ENCODE measurements at places on chromosomes 16 and 17.

GRCh38 chr16:13858873-13859580, 60.9 kb upstream of the ERCC4 start:
- no peak for DNase-seq

GRCh38 chr17:74637265-74637664, 13.7 kb upstream of the CD300E start:
- no peak for DNase-seq

DNA sequence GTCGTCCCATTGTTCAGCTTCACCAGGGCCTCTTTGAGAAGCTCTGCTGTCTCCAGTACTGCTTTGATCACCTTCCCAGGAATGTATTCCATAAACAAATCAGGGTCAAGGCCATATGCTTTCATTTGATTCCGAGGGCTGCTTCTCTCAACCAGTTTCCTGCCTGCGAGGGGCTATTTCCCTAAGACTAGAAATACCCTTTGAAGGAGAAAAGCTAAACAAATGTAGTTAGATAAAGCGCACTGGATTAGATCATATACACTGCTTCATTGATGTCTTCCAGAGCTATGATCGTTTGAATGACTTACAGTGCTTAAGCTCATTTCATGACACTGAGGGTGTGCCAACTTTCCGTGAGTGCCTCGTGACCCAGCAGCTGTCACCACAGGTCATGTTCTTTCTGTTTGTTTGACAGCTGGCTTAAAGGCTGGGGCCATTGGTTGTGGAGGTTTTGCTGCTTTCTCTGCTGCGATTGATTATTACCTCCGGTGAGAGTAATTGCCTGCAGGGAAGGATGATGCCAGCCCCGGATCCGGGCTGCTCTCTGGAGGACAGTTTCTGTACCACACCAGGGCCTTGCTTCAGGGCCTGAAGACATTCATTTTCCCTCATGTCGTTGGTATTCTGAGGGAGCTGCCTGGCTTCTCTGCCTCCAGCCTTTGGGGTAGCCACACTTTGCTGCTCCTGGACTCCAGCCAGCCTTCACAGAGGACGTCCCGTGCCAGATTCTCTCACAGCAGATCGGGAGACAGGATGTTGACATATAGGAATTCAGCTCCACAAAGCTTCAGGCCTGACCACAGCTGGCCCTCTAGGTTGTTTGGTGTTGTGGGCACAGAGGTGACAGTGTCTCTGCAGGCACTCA, 3.9 kb downstream of the TIMM22 start:
- DNase-seq = no peak

DNA sequence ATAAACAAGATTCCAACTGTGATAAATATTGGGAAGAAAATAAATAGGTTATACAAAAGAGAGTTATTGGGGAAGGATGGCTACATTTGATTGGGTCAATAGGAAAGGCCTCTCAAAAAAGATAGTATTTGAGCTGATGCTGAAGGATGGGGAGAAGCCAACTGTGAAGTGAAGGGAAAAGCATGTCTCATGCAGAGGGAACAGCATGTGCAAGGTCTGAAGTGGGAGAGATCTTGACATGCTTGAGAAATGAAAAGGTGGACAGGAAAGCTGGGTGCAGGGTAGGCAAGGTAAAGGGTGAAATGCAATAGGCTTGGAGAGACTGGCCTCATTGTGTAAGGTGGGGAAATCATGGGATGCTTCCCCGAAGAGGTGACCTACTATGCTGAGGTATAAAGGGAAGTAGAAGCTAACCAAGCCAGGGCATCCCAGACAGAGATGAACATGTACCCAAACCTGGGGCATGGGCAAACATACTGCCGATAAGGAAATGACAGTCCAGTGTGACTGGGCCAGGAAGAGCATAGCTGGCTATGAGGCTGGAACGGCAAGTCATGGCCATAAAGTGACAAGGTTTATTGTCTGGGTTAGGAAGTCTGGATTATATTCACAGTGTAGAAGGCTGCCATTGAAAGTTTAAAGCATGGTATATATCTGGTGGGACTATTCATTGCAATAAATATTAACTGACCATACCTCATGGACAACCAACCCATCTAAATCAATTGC, 91.2 kb downstream of the TOX3 start:
- no peak for DNase-seq

- DNase-seq = no peak
Measured at GRCh38 chr16:12580809-12581208, 222.9 kb downstream of the CPPED1 start.

GRCh38 chr17:336110-337021, 16.2 kb downstream of the RPH3AL start:
- peak; percentile 32 for DNase-seq

GRCh38 chr17:77925831-77926543, 32.5 kb upstream of the TNRC6C start:
- DNase-seq = no peak

DNA sequence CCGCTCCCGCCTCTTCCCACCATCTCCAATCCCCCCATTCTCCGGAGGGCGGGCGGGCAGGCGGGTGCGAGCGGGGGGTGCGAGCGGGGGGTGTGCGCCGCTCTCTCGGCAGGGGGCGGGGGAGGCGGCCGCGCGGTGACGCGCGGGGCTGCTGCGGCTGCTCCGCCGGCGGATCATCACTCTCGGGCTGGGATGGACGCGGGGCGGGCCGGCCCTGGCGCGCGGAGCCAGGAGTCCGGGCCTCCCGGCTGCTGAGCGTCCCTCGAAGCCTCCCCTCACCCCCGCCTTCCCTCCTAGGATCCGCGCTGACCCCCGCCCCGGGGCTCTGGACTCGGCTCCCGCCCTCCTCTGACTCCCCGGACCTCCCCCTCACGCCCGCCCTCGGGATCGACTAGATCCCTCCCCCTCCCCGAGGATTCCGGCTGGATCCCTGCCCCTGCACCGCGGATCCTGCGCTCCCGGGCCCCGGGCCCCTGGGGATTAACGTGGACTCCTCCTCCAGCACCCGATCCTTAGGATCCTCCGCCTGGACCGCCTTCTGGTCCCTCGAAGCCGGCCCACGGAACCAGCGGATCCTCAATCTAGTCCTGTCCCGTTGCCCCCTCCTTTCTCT, 946 bp upstream of the TMEM256 start:
- no peak for DNase-seq

GRCh38 chr17:46788796-46789195, 29.7 kb downstream of the WNT3 start:
- no peak for DNase-seq

- no peak for DNase-seq
Measured at GRCh38 chr16:27449434-27450195, 47.6 kb downstream of the IL21R start.

DNA sequence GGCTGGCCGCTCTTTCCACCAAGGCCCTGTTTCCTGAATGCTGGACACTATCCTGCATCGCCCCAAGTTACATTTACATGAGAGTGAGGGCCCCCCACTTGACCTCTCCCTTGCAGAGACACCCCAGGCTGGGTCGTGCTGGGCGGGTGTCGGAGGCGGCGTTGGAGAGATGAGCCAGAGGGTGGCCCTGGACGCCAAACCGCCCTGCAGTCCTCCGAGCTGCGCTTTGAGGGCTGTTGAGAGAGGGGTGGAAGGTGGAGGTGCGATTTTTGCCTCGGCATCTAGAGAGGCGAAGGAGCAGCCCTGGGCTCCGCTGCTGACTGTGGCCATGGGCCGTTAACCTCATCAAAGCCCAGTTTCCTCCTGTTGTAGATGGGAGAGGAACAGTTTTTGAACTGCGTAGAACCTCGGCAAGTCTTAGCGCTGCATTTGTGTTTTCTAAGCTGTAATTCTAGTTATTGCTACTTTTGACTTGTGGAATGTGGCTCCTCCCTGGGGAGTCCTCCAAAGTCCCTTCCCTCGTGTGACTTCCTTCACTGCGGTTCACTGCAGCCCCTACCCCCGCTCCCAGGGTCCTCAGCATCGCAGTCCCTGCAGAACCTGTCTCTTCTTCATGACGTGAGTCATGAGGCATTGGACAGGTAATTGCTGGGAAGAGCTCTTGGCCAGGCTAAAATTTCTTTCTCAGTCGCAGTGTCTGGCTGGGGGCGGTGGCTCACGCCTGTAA, 986 bp upstream of the ELOB start:
- peak; percentile 61 for DNase-seq

GRCh38 chr17:58316260-58316960, 12.2 kb downstream of the TSPOAP1 start:
- no peak for DNase-seq

DNA sequence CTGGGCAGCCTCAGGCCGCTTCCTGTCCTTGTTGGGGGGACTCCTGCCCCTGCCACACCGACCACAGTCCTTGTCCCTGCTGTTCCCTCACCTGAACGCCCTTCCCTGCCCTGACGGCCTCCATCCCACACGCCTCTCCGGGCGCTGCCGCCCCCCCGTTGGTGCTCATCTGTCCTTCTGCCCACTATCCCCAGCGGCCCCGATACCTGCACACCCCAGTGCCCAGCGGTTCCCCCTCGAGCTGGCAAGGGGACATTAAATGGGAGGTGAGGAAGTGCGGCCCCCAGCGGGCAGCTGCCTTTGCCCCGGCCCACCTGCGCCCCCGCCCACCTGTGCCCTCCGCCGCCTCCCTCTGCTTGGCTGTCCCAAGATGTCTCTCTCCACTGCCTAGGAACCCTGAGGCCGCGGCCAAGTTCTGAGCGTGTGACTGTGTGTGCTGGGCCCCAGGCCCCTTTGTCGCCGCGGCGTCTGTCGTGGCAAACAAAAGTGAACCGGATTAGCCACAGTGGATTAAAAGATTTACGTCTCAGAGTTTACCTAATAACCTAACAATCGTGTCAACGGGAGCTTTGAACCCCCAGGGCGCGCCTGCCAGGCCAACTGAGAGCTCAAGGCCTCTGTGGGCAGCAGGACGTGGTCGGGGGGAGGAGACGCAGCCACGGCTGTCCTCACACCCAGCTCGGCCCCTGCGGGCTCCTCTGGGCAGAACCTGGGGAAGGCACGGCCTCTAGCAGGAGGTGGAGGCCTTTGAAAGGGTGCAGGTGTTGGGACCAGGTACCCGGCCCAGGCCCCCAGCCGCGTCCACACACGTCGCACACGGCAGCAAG, 7.6 kb upstream of the AXIN1 start:
- DNase-seq = no peak

DNA sequence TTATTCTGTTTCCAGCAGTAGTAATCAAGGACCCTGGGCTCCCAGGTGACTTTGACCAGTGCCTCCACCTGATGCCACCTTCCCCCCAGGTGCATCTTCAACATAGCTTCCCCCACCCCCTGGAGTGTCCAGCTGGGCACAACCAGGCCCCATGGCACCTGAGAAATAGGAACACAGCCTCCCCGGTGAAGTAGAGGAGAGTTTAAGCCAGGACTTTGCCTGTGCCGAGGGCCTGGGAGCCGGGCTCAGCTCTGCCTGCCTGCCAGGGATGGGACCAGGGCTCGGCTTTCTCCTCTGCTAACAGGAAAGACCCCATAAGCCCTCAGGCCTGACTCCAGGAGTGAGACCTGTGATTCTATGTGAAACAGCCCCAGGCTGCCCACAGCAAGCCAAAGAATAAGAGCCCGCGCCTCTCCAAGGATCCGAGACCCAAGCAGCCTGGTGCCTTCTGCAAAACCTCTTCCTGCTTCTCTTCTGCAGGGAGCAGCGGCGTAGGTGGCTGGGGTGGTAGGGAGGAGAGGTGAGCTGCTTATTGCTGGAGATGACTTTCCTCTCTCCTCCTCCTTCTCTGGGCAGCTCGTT, 16.4 kb upstream of the RBFOX3 start:
- no peak for DNase-seq

DNA sequence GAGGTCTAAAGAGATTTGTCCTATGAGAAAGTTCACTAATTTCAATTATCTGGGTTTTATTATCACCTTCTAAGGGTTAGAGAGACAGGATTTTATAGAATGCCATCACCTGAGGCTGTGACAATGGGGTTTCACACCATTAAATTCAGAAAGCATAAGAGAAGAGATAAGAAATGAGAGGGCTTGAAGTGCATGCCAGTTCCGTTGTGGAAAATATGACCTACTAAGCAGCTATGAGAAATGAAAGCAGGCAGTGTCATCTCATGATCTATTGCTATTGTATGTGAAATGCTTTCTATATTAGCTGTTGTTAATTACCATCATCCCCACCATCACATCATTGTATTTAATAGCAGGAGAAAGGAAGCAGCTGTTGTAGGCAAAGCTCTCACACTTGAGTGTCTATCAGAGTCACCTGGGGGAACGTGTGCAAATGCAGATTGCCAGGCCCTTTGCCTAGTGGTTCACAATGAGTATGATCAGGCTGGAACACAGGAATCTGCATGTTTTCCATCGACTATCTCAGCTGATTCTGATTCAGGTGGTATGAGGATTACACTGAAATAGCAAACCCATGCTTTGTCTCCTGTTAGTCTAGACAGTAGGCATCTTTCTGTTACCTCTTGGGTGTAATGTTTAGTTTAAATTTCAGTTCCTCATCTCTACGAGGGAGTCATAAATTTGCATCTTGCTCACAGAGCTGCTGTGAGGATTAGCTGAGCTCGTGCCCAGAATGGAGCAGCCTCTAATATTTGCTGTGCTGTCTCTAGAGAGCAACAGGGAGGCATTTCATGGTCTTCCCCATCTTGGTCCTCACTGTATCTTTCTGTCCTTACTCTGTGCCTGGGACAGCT, 256.4 kb downstream of the CDH13 start:
- peak; percentile 97 for DNase-seq

DNA sequence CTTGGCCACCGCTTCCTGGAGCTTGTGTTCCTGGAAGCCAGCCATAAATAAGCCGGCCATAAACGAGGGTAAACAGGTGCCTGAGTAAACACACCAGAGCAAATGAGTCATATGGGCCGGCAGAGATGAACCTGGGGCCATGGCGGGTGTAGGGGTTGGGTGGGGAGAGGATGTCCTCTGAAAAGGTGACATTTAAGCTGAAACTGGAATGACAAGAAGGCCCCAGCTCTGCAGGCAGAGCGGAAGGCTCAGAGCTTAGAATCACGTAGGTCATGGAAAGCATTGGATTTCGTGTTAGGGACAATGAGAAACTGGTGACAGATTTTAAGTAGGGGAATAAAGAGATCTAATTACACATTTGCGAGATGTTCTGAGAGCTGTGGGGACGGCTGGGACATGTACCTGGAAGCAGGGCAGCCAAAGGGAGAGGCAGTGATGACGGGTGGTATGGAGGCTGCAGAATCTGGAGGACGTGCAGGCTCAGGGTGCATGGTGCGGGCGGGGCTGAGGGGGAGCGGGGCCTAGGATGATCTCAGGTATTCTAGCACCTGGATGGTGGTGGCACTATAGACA, 8.1 kb upstream of the DNASE1 start:
- DNase-seq = no peak

- no peak for DNase-seq
Measured at GRCh38 chr16:70304892-70305448, 6.0 kb downstream of the DDX19B start.

- peak; percentile 66 for DNase-seq
Measured at GRCh38 chr17:5468075-5468473, 708 bp downstream of the DHX33 start.

- DNase-seq = peak; percentile 90
Measured at GRCh38 chr17:46026166-46027047, 27.4 kb downstream of the STH start.

- no peak for DNase-seq
Measured at GRCh38 chr17:14330492-14330962, 29.6 kb downstream of the HS3ST3B1 start.

GRCh38 chr17:27206447-27206846, 87.5 kb upstream of the WSB1 start:
- peak; percentile 86 for DNase-seq

GRCh38 chr16:11857161-11857560, 5.8 kb upstream of the RSL1D1 start:
- DNase-seq = no peak

- no peak for DNase-seq
Measured at GRCh38 chr16:22386976-22387375, 12.6 kb upstream of the CDR2 start.

- peak; percentile 86 for DNase-seq
Measured at GRCh38 chr16:3095869-3096268, 3.2 kb downstream of the ZSCAN10 start.

Data from Karpas-422 (cell line).